ENCODE measurements at places on chromosomes 1 and 21.

GRCh38 chr1:199221371-199222150 is 582.7 kb downstream of the PTPRC start:
- no peak for DNase-seq

DNA sequence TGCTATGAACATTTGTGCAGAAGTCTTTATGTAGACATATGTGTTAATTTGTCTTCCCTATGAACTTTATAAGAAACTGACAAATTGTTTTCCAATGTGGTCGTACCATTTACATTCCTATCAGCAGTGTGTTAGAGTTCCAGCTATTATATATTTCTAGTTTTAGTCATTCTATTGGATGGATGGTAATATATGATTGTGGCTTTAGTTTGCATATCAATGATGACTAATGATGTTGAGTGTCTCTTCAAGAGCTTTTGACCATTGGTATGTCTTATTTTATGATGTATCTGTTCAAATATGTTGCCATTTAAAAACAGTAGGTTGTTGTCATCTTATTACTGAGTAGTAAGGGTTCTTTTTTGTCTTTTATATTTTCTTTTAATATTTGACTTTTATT is 16.2 kb upstream of the ZNF326 start:
- DNase-seq = no peak

GRCh38 chr1:6785318-6785727 is at the start of gene CAMTA1:
Gene CAMTA1, plus strand, starts transcription at chr1:6785454. Its CDS starts 77 bp downstream, at chr1:6785531.
- DNase-seq = no peak

GRCh38 chr21:32200029-32200428 is 78.8 kb downstream of the MIS18A start:
- no peak for DNase-seq

- DNase-seq = no peak
Observed at GRCh38 chr1:173554089-173554488, 48.8 kb downstream of the SLC9C2 start.

DNA sequence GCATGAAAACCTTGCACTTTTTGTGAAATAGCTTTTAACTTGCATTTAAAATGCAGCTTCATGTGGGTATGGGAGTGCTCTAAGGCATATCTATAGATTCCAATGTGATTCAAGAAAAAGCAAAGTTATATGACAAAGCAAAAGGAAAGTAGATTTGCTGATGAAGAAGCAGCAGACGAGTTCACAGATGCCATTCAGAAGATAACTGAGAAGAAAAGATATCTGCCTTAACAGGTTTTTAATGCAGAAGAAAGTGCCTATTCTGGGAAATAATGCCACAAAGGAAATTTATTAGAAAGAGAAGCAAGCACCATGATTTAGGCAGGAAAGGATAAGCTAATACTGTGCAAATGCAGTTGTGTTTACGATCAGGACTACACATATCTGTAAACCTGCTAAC is 68.1 kb downstream of the PHTF1 start:
- no peak for DNase-seq

DNA sequence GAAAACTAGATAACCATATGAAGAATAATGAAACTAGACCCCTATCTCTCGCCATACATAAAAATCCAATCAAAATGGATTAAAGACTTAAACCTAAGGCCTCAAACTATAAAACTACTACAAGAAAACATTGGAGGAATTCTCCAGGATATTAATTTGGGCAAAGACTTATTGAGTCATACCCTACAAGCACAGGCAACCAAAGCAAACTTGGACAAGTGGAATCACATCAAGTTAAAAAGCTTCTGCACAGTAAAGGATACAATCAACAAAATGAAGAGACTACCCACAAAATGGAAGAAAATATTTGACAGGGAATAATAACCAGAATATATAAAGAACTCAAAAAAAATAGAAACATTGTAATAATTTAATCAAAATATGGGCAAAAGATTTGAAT is 505.4 kb downstream of the KCNT2 start:
- DNase-seq = no peak
